Activated naive CD4-positive, alpha-beta T cell treated with anti-CD3 and anti-CD28 coated beads for 36 hours (primary cell): ENCODE measurements at places on chromosomes 12 and 14.

- DNase-seq = no peak
These were observed 63.8 kb downstream of the CDC42BPB start for GRCh38 chr14:102993523-102993922.

GRCh38 chr14:57578801-57579200 lies 85.1 kb upstream of the CCDC198 start:
- no peak for DNase-seq

- DNase-seq = peak; percentile 12
These were observed 42.6 kb upstream of the C12orf42 start for GRCh38 chr12:103538397-103538796.

GRCh38 chr12:66776974-66777373 lies 98.1 kb upstream of the GRIP1 start:
- DNase-seq = peak; percentile 72

DNA sequence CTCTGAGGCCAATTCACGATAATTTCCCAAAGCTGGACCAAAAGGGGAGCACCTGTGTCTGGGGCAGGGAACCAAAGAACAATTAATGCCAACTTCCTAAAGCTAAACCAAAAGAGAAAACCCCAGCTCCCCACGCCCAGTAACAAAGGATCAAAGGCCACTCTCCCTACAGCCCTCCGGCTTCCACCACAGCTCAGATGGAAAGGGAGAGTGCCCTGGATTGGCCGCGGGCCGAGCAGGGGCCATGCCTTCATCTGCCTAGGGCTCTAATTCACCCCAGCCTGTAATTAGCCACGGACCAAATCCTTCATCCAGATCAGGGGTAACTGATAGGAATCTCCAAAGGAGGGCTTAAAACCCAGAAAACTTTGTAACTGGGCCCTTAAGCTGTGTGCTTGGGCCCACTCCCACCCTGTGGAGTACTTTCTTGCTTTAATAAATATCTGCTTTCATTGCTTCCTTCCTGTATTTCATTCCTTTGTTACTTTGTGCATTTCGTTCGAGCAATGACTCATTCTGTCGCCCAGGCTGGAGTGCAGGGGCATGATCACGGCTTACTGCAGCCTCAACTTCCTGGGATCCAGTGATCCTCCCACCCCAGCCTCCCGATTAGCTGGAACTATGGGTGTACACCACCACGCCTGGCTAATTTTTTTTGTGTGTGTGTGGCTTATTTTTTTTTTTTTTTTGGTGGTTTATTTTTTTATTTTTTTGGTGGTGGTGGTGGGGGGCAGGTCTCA lies 65.5 kb upstream of the PPP4R3A start:
- DNase-seq = no peak

DNA sequence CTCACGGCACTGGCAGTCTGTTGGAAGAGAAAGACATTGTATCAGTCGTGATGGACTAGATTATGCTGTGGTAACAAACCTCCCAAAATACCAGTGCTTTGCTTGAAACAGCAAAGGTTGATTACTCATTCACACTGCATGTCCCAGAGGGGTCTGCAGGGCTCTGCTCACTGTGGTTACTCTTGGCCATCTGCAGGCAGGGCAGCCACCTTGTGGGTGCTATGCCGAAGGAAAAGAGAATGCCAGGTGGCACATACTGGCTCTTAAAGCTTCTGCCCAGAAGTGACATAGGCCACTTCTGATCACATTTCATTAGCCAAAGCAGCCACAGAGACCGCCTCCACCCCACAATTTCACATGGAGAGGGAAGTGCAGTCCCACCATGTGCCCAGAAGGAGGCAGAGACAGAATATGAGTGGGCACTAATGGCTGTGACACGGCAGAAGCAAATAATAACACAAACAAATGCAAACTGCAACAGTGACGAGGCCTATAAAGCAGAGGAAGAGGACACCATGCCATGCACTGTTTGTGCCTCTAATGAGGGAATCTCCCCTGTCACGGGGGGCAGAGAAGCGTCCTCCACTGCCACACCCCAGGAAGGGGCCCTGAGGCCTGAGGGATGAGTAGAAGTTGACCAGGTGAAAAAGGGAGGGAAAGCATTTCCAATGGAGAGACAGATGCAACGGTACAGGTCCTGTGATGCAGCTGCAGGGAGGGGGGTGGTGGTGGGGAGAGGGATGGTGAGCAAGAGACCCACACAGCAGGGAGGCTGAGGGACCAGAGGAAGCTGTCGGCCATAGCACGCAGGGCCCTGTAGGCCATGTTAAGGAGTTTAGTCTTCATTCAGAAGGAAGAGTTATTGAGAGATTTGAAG lies 51.7 kb upstream of the KICS2 start:
- DNase-seq = peak; percentile 32

- no peak for DNase-seq
These were observed 177.2 kb upstream of the PRICKLE1 start for GRCh38 chr12:42766754-42767153.

DNA sequence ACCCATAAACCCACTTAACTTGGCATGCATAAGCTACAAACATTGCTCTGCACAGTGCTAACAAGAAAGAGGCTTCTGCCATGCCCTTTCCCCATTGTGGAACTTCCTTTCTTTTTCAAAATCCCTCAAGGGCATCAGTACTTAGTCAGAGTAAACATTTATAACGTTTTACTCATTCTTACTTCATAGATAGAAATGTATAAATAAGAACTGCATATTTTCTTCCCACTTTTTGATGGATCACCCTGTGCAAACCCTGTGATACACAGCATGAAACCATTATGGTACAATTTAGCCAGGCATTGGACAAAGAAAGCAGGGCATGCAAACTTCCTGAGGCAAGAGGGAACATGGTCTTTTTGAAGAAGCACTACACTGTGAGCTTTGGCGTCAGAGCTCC lies 113.8 kb upstream of the FOXG1 start:
- DNase-seq = no peak

- peak; percentile 72 for DNase-seq
These were observed 7.6 kb downstream of the VPS37B start for GRCh38 chr12:122888232-122888752.

DNA sequence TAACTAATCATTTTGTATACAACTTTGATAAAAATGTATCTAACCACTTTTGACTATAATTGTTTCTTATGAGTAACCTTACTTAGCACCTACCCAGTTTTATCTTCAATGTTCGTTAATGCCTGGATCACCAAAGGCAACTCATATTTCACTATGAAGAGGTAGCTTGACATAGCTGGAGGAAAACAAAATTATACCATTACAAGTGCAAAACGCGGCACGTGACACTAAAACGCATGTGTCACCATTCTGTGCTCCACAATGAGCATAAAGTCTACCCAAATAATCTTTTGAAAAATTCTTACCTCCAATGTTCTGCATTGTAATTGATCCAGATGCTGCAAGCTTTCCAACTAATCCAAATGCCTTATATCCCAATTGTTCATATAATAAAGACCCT lies 5.8 kb downstream of the SLC38A2 start:
- DNase-seq = no peak

- DNase-seq = no peak
These were observed 703.7 kb upstream of the MGAT4C start for GRCh38 chr12:86959766-86960458.

GRCh38 chr12:86744547-86745212 lies 488.5 kb upstream of the MGAT4C start:
- DNase-seq = no peak

DNA sequence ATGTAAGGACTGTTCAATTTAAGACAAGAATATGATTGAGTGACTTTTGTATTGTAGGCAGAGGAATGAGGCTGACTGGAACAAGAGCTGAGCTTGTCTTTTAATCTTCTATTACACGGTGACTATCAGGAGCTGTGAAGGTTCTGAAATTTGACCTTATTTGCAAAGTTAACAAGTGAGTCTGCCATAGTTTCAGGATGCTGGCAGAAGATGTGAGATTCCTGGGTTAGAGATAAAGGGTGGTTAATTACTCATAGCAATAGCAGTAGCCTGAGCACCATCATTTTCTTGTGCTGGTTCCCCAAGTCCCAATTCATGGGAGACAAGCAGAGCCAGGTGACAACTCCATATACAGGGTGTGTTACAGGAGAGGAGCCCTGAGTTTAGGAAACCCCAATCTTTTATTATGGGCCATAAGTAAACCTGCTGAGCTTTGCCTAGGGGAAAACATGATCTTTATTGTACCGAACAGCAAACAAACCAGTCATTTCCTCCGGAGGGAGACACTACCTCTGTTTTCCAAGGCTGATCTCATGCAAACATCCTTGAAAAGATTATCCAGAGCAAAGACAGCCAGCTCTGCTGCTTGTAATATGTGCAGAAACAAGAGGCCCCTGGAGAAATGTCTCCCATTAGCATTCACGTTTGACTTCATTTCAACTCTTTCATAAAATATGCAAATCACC lies 51.7 kb upstream of the DDX11 start:
- DNase-seq = no peak

- no peak for DNase-seq
These were observed 59.6 kb downstream of the SEC23A start for GRCh38 chr14:39043352-39043943.

DNA sequence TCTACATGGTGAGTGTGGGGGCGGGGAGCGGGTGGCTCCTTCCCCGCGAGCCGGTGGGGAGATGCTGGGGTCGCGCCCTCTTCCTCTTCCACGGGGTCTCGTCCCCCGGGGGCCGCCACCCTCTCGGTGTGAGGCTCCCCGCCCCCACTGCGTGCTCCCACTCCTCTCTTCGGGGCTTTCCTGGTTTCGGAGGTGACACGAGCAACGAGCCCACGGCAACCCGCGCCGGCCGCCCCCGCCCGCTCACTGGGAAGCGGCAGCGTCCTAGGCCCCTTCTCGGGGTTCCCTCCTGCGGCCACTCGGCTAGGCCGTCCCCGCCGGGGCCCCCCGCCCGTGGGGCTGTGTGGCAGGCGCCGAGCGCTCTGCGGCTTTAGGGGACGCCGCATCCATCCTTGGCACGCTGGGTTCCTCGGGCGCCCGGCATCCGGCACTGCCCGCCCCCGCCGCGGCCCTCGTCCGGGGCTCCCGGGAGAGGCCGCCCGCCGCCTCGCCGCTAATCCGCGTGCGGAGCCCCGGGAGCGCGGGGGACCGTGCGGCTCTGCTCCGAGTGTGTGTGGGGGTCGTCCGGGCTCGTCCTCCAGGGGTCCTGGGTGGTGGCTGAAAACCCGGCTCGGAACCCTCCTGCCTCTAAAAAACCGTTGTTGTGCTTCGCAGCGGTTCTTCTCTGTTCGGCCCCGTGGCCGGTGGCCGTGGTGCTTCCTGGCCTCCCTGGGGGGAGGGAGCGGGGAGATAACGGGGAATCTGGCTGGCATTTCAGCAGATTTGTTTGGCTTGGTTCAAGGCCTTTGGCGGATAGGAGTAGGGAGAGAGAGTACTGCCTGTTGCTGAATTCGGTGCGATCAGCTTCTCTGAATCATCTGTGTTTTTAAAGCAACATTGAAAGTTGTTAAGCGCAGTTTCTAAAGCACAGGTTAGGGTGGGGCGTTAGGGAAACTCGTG lies 1.0 kb downstream of the PCNX1 start:
- peak; percentile 59 for DNase-seq

DNA sequence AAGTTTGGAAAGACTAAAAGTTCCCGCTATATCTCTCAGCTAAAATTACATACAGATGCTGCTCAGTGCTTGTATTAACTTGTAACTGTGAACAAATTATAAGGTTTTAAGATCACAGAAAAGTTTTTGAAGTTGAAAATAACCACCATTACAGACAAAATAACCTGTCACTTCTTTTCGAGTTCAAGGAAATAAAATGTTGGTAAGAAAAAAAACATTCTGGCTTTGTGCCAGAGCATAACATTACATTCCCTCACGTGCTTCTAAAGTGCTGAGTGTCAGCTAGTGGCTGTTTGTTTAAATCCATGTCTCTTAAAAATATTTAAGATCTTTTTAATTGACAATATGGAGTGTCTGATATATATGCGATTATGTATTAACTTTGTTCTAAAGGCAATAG lies 27.2 kb upstream of the ADAMTS20 start:
- DNase-seq = no peak

DNA sequence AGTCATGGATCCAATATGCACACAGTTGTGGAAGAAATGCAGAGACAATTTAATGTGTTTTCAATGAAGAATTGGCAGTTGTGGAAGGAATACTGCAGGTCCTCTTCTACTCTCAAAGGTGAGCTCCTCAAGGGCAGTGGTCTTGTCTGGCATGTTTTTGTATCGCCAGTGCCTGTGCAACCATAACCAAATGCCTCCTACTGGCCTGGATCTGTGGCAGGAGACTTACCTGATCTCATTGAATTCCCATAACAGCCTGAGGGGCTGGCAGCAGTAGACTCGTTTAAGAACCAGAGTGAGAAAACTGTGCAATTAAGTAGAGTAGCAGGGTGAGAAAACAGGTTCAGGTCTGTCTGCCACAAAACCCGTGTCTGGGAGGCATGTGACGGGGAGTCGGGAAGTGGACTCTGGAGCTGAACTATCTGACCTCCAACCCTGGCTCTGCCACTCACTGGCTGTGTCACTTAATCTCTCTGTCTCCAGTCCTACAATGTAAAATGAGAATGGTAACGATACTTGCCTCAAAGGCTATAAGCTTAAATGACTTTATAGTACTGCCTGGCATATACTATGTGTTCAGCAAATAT lies 268.2 kb upstream of the SSTR1 start:
- no peak for DNase-seq

DNA sequence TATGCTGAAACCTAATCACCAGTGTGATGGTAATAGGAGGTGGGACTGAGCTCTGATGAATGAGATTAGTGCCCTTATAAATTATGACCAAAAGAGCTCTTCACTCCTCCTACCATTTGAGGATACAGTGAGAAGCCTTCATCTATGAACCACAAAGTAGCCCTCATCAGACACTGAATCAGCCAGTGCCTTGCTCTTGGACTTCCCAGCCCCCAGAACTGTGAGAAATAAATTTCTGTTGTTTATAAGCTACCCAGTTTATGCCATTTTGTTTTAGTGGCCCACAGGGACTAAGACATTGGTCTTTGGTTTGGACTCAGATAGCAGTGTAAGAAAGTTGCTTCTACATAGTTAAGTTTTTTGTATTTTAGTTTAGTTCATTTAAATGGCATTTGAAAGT lies 32.9 kb downstream of the ABHD12B start:
- no peak for DNase-seq

DNA sequence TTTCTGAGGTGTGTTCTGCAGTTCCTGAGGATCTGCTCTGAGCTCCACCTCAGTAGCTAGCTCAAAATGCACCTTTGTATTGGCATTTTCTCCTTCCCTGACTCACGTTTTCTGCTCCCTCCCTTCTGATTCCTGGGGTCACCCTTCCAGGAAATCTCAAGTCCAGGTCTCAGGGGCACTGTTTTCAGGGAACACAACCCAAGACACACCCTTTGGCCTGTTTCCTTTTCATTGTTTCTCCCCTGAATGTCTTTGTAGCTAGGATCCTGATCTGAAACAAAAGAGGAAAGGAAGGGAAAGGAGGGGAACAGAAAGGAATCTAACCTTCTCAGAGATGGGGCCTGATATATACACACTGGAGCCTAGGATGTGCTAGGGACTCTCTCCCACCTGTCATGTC lies 7.3 kb upstream of the RIPK3 start:
- DNase-seq = no peak
